ENCODE measurements at places on chromosomes 4 and X.

- DNase-seq, result no peak
Observed at GRCh38 chr4:148923881-148924280, 481.7 kb upstream of the NR3C2 start.

GRCh38 chr4:96784336-96784735 lies 944.4 kb downstream of the PDHA2 start:
- no peak for DNase-seq

DNA sequence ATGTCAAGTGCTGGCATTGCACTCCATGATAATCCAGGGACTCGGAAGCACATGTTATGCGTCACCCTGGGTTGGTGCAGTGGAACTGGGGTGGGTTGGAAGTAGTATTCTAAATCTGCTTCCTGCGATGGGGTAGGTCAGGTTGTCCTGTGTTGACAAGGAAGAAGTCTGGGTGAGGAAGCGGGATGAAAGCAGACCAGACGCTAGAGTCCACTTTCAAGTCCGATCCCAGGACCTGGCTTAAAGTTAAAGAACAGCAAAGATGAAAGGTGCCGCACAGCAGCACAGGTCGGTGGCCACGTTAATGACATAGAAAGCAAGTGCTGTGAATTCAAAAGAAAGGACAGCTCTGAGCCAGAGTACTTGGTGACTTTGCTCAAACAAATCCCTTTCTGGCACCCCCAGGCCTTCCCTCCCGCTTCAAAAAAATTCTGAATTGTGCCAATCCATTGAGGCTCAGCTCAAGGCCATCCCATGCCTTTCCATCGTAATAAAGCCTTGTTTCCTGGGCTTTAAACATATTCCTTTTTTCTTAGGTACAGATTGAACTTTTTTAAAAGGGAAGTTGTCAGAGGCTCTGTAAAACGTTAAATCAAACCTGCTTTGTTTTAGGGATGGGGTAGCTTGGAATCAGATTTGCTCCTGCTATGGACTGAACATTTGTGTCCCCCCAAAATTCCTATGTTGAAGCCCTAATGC lies 117.7 kb downstream of the PTTG2 start:
- no peak for DNase-seq

- no peak for DNase-seq
Observed at GRCh38 chrX:47145395-47146120, 537 bp downstream of the RBM10 start.

- DNase-seq, result no peak
Observed at GRCh38 chr4:62399242-62399641, 1199.1 kb downstream of the ADGRL3 start.

GRCh38 chr4:180156684-180157083 lies 2086.5 kb upstream of the TENM3 start:
- no peak for DNase-seq

DNA sequence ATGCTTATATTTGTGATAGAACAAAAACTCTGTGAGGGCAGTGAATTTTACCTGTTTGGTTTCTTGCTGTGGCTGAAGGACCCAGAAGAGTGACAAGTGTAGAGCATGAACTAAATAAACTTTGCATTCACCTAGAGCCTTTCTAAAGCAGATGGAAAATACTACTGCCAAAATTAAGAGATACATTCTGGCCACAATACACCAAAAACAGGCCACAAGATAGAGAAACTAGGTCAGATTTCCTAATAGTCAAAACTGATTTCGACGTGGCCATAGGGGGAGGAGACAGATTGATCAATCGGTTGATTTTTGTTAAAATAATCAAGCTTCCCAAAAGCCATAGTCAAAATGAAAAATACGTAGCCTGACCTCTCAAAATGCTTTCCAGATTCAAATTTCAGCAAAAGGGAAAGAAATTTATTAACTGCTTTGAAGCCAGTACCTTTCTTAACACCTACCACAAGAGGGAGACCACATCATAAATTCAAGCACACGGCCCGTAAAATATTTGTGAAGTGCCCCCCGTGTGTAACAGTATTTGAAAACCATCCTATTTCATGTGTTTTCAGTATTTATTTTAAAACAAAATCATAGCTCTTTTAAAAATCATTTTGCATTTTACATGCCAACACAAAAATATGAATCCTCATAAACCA lies 132.4 kb downstream of the CORIN start:
- DNase-seq, result no peak

GRCh38 chrX:67781132-67781531 lies 237.3 kb downstream of the AR start:
- no peak for DNase-seq

- DNase-seq, result peak; percentile 4
Observed at GRCh38 chr4:35725131-35725530, 519.2 kb downstream of the ARAP2 start.

GRCh38 chrX:104488811-104489210 lies 77.2 kb upstream of the IL1RAPL2 start:
- DNase-seq, result no peak

GRCh38 chrX:111504941-111505340 lies 6.5 kb upstream of the SERTM2 start:
- no peak for DNase-seq

GRCh38 chrX:123408821-123409737 lies 225.0 kb downstream of the GRIA3 start:
- DNase-seq, result no peak

- DNase-seq, result no peak
Observed at GRCh38 chr4:40176602-40177001, 20.2 kb upstream of the RHOH start.

- no peak for DNase-seq
Observed at GRCh38 chrX:14902537-14902936, 29.3 kb downstream of the MOSPD2 start.

- no peak for DNase-seq
Observed at GRCh38 chrX:117707948-117708743, 408.5 kb downstream of the KLHL13 start.

GRCh38 chr4:84697615-84698201 lies 114.8 kb downstream of the CDS1 start:
- DNase-seq, result no peak

DNA sequence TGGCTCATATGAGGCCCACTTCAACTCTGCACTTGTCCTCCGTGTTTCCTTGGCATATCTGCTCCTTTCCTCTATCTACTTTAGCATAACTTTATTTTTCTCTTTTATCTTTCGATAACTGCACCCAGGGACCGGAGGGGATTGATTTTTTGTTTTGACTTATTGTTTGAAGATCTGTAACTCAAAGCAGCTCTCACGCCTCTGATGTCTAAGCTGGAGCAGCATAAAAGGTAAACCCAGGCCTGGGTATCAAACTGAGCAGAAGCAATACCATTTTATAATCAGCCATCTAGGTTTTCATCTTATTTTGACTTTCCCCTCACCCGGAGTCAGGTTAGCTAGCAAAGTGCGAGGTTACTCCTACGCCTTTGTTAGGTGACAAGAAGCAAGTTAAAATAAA lies 28.4 kb downstream of the LEF1 start:
- DNase-seq, result no peak

DNA sequence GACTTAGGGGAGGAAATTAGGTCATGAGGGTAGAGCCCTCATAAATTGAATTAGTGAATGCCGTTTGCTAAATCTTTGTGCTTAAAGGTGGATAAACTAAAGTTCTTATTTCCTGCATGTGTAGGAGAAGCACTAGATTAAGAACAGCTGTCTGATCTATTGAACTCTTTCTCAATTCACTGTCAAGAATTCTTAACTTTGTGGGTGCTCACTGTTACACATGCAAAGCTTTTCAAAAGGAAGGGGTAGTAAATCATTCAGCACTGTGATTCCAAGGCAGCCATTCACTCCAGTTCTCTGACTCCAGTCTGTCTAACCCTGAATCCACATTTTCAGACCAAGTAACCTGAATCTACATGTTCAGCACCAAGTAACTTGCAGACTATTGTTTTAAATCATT lies 1520.1 kb downstream of the PCDH18 start:
- DNase-seq, result no peak

- no peak for DNase-seq
Observed at GRCh38 chr4:109966891-109967481, 54.3 kb downstream of the EGF start.
